ENCODE measurements at places on chromosomes 3 and 15.

GRCh38 chr3:87069971-87070370 lies 79.0 kb upstream of the VGLL3 start:
- DNase-seq = no peak

DNA sequence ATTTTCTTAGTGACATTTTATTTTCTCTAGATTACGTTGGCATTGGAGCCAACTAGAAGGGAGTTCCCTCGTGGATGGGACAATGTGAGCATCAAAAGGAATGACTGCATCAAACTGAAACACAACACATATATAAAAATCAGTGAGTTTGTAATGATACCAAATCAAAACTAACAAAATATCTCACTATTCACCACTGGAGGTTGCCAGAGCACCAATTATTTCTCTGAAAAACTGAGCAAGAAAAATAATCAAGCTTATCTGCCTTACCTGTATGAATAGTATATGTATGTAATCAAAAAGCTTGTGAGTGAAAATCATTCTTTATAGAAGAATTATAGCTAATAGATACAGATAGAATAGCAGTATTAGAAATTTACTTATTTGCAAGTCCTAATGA lies 46.8 kb upstream of the OTOL1 start:
- DNase-seq = no peak

DNA sequence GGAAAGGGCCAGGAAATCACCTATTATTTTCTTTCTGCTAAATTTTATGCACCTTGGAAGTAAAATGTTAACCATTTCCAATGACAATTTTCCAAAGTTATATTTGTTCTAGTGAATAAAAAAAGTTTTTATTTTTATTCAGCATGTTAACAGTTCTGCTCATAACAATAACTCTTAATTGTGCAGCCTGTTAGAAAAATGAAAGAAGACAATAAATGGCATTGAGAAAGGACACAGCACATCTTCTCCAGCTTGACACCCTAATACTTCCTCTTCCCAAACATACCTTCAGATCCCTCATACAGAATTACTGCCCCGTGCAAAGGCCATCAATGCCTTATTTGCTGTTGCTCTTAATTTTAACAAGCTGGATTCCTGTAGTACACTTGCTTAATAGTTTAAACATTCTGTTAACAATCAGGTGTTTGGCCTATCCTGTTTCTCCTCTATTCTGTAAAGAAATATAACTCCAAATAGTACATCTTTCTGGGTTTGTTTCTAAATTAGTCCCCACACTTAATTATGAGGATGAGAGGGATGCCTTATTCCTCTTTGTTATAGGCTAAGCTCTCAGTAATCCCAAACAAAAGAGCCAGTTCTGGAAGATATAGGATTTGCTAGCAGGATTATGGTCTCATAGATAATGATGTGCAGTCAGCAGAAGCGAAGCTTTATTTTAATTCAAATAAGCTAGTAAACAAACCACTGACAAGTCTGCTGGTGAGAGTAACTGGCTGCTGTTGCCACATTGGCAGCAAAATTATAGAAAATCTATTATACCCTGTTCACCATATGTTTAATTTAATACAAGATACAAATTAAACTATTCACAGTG lies 19.2 kb upstream of the SOX2 start:
- DNase-seq = no peak

- no peak for DNase-seq
Measured at GRCh38 chr15:99450896-99451358, 114.9 kb upstream of the MEF2A start.

GRCh38 chr15:23081271-23081670 lies 41.9 kb upstream of the TUBGCP5 start:
- DNase-seq = no peak

DNA sequence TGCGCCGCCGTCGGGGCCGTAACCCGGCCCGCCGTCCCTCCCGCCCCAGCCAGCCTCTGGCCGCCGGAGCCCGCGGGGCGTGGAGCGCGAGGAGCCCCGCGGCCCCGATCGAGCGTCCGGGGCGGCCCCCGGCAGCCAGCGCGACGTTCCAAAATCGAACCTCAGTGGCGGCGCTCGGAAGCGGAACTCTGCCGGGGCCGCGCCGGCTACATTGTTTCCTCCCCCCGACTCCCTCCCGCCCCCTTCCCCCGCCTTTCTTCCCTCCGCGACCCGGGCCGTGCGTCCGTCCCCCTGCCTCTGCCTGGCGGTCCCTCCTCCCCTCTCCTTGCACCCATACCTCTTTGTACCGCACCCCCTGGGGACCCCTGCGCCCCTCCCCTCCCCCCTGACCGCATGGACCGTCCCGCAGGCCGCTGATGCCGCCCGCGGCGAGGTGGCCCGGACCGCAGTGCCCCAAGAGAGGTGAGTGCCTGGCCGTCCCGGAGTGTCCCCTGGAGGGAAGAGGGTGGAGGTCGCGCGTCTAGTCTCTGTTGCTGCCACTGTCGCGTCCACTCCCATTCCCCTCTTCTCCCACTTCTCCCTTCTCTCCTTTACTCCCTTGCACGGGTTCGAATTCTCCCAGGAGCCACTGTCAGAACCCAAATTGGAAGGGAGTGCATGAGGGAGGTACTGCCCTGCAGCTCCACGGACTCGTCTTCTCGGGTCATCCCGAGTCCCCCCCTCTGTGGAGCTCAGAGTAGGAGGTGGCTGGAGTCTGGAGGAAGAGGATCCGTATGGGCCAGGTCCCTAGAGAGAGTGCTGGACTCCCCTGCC lies 585 bp downstream of the CSK start:
- DNase-seq = no peak

GRCh38 chr3:182479419-182480336 lies 313.6 kb upstream of the ATP11B start:
- DNase-seq = no peak

- DNase-seq = no peak
Measured at GRCh38 chr3:71358243-71358642, 225.3 kb downstream of the FOXP1 start.

Data from esophagus squamous epithelium (tissue), 5 donors.